ENCODE measurements at places on chromosomes 6 and 20. TPM values are rescaled to one million over a fixed set of nuclear protein-coding genes. Genes with fewer than 3 reads are reported as not detected.

GRCh38 chr6:125358898-125359297 lies 57.1 kb upstream of the HDDC2 start:
- H3K27me3 ChIP-seq = no peaks in the 10 kb centered on the region
- no peak overlapping the region for H3K4me3 ChIP-seq
- H3K27ac ChIP-seq = no peak overlapping the region
- H3K36me3 ChIP-seq = no peaks in the 10 kb centered on the region
- peaks cover 14% of the 10 kb centered on the region for H3K4me1 ChIP-seq
- no peak for DNase-seq

GRCh38 chr20:34637245-34638038 lies 39.5 kb downstream of the PIGU start:
- peaks cover 55% of the 10 kb centered on the region for H3K36me3 ChIP-seq
- H3K27me3 ChIP-seq = no peaks in the 10 kb centered on the region
- no peaks in the 10 kb centered on the region for H3K4me1 ChIP-seq
- no peak overlapping the region for H3K4me3 ChIP-seq
- no peak for DNase-seq

GRCh38 chr20:4894981-4895381 lies 106.3 kb downstream of the SLC23A2 start:
- no peaks in the 10 kb centered on the region for H3K4me1 ChIP-seq
- no peak overlapping the region for H3K4me3 ChIP-seq
- H3K36me3 ChIP-seq = peaks cover 24% of the 10 kb centered on the region
- no peaks in the 10 kb centered on the region for H3K27me3 ChIP-seq
- no peak for DNase-seq

GRCh38 chr6:87728706-87729105 lies 26.7 kb upstream of the AKIRIN2 start:
- H3K36me3 ChIP-seq = no peaks in the 10 kb centered on the region
- no peak overlapping the region for H3K27ac ChIP-seq
- no peaks in the 10 kb centered on the region for H3K27me3 ChIP-seq
- H3K4me1 ChIP-seq = peaks cover 5% of the 10 kb centered on the region
- DNase-seq = no peak
- H3K4me3 ChIP-seq = no peak overlapping the region

GRCh38 chr6:47440719-47441118 lies 36.9 kb upstream of the CD2AP start:
- DNase-seq = no peak
- H3K4me3 ChIP-seq = no peak overlapping the region
- no peak overlapping the region for H3K27ac ChIP-seq
- no peaks in the 10 kb centered on the region for H3K4me1 ChIP-seq

DNA sequence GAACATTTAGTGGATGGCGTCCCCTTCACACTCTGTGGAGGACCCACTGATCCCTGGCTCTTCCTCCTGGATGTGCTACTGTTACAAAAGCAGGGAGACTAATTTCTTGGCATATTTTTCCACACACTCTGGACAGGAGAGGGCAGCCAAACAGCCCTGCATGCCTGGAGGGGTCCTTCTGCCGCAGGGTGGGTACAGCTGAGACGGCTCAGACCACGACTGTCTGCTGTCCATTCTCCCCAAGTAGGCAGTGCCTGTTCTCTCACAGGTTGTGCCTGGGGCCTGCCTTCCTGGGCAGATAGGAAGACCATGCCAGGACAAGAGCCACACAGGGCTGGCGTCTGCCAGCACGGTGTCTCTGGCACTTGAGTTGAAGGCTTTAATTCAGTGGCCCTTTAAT lies 260.1 kb downstream of the FOXC1 start:
- no peaks in the 10 kb centered on the region for H3K4me1 ChIP-seq
- no peak overlapping the region for H3K27ac ChIP-seq
- H3K4me3 ChIP-seq = no peak overlapping the region
- no peaks in the 10 kb centered on the region for H3K36me3 ChIP-seq
- DNase-seq = no peak

DNA sequence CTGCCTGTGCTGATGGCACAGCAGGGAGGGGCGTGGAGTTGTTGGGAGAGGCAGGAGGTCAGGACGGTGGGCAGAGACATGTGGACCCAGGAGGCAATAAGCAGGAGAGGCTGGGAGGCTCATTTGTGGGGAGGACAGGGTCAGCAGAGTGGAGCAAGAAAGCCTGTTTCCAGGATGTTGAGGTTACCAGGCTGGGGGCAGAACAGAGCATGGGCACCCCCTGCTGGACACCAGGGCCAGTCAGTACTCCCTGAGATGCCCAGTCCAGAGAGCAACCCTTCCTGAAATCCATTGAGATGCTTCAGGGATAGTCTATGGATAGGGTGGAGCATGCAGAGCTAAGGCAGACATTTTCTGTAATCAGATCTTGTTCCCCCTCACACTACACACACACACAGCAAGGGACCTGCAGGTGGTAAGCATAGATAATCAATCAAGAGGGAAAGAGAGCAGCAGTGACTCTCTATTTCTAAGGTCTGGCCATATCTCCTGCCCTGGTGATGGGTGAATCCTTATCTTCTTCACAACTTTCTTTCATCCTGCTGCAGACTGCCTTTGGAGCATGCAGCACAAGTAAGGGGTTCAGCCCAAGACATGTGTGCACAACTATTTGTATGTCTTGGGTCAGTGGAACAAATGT lies 41.7 kb downstream of the MOCS1 start:
- H3K4me3 ChIP-seq = no peak overlapping the region
- H3K36me3 ChIP-seq = no peaks in the 10 kb centered on the region
- peaks cover 17% of the 10 kb centered on the region for H3K27me3 ChIP-seq
- DNase-seq = no peak

Gene BNIP5
- not detected for total RNA-seq

Gene PDYN
- not detected for total RNA-seq

Gene TMEM151B
- not detected for total RNA-seq

Gene CLIC5
- total RNA-seq = 3.8 TPM
